Endothelial cell of umbilical vein (primary cell): ENCODE measurements at places on chromosomes 1 and 21. TPM values are rescaled to one million over a fixed set of nuclear protein-coding genes. Genes with fewer than 3 reads are reported as not detected.

BARHL2 gene
- not detected in 2 replicates for polyA plus RNA-seq

TNFRSF8 gene
- polyA plus RNA-seq, result 0.35 and 0.47 TPM in 2 replicates

PDZK1 gene
- 0.03 and 0.11 TPM in 2 replicates for polyA plus RNA-seq

SPATA17 gene
- not detected in 2 replicates for polyA plus RNA-seq

AMY1C gene
- not detected in 2 replicates for polyA plus RNA-seq

ACTN2 gene
- polyA plus RNA-seq, result 0.22 and 0.33 TPM in 2 replicates

MYOC gene
- not detected in 2 replicates for polyA plus RNA-seq

PPM1J gene
- 3.1 and 3.2 TPM in 2 replicates for polyA plus RNA-seq

NR0B2 gene
- polyA plus RNA-seq, result not detected in 2 replicates

S100A13 gene
- polyA plus RNA-seq, result 332 and 360 TPM in 2 replicates

CDKN2C gene
- polyA plus RNA-seq, result 11.5 and 12.8 TPM in 2 replicates

LHX4 gene
- polyA plus RNA-seq, result not detected in 2 replicates

TRIM17 gene
- not detected in 2 replicates for polyA plus RNA-seq

EVA1C gene
- polyA plus RNA-seq, result 22.8 and 29.8 TPM in 2 replicates

SPATA45 gene
- polyA plus RNA-seq, result not detected in 2 replicates

RAB29 gene
- 16.8 and 18.1 TPM in 2 replicates for polyA plus RNA-seq

CNR2 gene
- polyA plus RNA-seq, result not detected in 2 replicates

HSF2BP gene
- polyA plus RNA-seq, result 0.37 and 0.41 TPM in 2 replicates

ETV3L gene
- polyA plus RNA-seq, result not detected in 2 replicates

ATP5PF gene
- 155 and 194 TPM in 2 replicates for polyA plus RNA-seq

NHLH2 gene
- not detected in 2 replicates for polyA plus RNA-seq

CFH gene
- 17.4 and 20.7 TPM in 2 replicates for polyA plus RNA-seq

S100A9 gene
- polyA plus RNA-seq, result not detected in 2 replicates

KIRREL1 gene
- 30.7 and 35.6 TPM in 2 replicates for polyA plus RNA-seq

FBXO42 gene
- polyA plus RNA-seq, result 17.1 and 20.4 TPM in 2 replicates

PAPPA2 gene
- not detected in 2 replicates for polyA plus RNA-seq

CTTNBP2NL gene
- polyA plus RNA-seq, result 20.4 and 21.5 TPM in 2 replicates

CASQ2 gene
- polyA plus RNA-seq, result not detected in 2 replicates

SYPL2 gene
- 0.02 TPM in 1 of 2 replicates, not detected in the other for polyA plus RNA-seq

ZNF683 gene
- not detected in 2 replicates for polyA plus RNA-seq

RGS8 gene
- not detected in 2 replicates for polyA plus RNA-seq

WNT3A gene
- not detected in 2 replicates for polyA plus RNA-seq

HS2ST1 gene
- polyA plus RNA-seq, result 4.4 and 5.5 TPM in 2 replicates

ZNF697 gene
- polyA plus RNA-seq, result 6.2 and 6.3 TPM in 2 replicates

WLS gene
- 121 and 122 TPM in 2 replicates for polyA plus RNA-seq

TRNP1 gene
- 14.6 and 20.5 TPM in 2 replicates for polyA plus RNA-seq

LIPI gene
- polyA plus RNA-seq, result not detected in 2 replicates

DNAJC16 gene
- 7.6 and 8.0 TPM in 2 replicates for polyA plus RNA-seq

SLC6A9 gene
- 0.80 and 0.81 TPM in 2 replicates for polyA plus RNA-seq

ZNF695 gene
- 1.6 and 2.0 TPM in 2 replicates for polyA plus RNA-seq

SERINC2 gene
- 34.6 and 48.6 TPM in 2 replicates for polyA plus RNA-seq

CASZ1 gene
- 1.5 and 1.9 TPM in 2 replicates for polyA plus RNA-seq

KIF14 gene
- polyA plus RNA-seq, result 1.0 and 1.5 TPM in 2 replicates

ELF3 gene
- polyA plus RNA-seq, result 0.07 and 0.14 TPM in 2 replicates

C1orf141 gene
- not detected in 2 replicates for polyA plus RNA-seq

TNNT2 gene
- not detected in 2 replicates for polyA plus RNA-seq

ITLN2 gene
- 0.32 and 0.46 TPM in 2 replicates for polyA plus RNA-seq
